Stimulated activated CD8-positive, alpha-beta memory T cell treated with anti-CD3 and anti-CD28 coated beads, Interleukin-2, amount 100 ng/mL, for 1 hour (primary cell): ENCODE measurements at places on chromosomes 4 and X.

DNA sequence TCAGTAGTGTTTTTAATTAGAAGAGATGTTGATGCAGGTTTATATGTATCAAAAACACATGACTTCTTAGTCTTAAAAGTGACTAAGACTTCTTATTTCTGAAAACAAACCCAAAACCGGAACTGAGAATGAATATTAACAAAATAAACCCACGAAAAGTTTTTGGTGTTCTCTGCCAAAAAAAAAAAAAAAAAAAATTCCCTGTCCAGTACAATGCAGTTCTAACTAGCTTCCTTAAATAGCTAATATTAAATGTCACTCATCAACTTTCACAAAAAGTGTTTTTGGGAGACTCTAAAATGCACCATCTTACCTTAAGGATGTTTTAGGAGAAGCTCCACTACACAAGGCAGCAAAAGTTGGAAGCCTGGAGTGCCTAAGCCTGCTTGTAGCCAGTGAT, 2.0 kb downstream of the ANKRD37 start:
- DNase-seq, result no peak

GRCh38 chrX:74420196-74421035, 877 bp upstream of the SLC16A2 start:
- DNase-seq, result no peak

DNA sequence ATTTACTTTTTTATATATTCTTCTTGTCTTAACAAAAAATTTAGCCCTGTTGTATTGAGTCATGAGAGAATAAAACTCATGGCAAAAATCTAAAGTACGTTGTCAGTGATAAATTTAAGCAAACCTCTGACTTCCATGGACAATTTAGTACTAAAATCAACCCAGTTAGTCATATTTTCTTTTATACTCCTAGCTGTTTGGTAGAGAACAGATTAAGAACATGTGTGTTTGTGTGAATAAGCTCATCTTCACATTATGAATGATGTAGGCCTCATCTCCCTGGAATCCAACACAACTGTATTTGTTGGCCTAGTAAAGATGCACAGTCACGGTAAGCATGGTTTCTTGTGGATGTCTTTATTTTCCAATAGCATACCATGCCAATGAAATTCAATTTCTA, 40.8 kb upstream of the FAM47B start:
- DNase-seq, result no peak

DNA sequence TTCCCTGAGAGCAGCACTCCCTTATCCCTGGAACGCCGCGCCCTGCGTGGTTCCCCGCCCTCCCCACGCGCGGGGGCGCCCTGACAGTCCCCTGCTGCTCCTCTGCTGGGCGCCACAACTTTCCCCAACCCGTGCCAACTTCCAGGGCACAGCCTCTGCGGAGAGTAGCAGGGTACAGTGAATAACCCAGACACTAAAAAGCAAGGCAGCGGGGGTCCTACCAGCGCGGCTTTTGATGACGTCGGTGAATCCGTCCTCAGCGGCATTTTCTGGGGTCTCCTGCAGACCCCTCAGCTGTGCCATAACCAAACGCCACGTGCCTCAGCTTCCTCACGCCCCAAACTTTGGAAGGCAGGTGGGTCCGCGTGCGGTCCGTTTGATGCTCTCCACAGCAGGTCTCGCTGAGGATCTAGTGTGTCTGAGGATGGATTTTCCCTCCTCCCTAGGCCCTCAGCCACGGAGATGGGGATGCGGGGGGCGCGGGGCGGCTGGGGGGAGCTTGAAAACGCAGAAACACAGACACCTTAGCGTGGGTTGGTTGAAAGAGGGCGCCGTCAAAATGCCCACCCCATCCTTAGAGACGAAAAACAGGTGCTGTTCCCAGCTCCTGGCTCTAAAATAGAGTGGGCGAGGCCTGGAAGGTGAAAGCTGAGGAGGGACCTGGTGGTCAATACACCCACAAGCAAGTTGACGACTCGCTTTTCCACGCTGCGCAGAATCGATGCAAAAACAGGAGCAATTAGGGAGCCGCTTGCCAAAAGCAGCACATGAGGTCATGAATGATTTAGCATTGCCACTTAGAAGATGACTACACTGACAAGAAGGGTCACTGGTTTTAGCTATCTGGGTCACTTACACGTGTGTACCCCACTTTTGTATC, 405.6 kb downstream of the FAM47A start:
- DNase-seq, result no peak

DNA sequence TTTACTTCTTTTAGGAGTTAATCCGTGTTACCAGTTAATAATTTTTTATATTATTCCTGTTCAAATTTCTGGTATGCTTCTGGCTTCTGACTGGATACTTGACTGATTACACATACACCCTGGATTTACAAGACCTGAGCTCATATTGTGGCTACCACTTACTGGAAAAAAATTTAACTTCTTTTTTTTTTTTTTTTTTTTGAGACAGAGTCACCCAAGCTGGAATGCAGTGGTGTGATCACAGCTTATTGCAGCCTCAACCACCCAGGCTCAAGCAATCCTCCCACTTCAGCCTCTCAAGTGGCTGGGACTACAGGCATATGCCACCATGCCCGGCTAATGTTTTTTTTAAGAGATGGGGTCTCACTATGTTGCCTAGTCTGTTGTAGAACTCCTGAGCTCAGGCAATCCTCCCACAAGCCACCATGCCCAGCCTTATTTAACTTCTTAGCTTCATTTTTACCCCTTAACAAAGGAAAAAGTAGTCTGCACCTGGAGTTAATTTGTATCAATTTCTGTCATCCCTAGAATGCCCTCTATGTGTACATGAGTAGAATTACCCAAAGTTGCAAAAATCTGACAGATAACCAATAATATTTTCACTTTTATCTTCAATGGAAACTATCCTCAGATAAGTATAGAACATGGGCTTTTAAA, 50.3 kb downstream of the TMEM165 start:
- DNase-seq, result no peak

DNA sequence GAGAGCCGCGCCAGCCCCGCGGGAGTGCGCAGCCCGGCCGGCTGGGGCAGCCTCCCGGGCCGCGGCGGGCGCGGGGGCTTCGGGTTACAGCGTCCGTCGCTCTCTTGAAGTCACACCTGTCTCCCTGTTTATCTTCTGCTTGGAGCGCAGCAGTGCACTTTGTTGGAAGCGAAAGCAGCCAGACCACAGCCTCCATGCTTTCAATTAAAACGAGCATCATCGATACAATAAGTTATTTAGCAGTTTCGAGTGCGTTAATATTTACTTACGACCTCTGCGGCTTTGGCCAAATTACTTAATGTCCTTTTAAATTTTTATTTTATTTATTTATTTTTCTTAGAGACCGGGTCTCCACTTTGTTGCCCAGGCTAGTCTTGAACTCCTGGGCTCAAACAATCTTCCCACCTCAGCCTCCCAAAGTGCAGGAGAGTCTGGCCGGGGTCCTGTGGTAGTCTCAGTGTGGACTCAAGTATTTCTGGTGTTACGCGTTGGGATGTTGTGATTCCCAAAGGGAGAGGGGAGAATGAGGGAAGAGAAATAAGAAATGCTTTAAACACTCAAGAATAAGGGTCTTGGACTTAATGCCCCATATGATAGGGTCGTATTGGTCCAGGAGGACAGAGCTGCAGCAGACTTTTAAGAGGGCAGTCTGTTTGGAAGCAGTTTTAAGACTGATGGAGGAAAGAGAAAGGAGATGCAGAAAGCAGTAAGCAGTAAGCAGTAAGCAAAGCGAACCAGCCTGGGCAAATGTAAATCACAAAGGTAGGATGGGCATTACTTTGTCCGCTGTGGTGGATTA, 504 bp upstream of the PDLIM3 start:
- no peak for DNase-seq

DNA sequence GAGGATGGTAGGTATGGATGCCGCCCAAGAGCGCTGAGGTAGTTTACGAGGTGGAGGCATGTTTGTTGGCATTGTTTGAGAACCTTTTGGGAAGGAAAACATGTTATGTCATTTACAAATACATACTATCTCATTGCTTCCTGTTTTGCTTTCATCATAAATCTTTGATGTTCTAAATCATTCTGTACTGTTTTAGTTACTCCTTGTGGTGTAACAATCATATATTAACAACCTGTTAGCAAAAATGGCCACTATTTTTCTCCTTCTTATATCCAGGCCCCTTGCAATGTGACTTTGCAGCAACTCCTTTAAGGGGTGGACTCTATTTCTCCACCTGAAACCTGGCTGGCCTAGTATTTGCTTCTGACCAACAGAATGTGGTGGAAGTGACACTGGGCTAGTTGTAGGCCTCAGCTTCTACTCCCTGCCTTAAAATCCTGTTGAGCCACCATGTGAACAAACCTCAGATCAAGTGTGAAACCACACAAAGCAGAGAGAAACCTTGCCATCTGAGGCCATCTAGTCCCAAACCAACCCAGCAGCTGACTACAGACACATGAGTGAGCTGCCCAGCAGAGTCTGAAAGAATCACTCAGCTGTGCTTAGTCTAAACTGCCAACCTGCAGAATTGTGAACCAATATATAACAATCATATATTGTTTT, 15.8 kb upstream of the CXorf38 start:
- DNase-seq, result no peak

DNA sequence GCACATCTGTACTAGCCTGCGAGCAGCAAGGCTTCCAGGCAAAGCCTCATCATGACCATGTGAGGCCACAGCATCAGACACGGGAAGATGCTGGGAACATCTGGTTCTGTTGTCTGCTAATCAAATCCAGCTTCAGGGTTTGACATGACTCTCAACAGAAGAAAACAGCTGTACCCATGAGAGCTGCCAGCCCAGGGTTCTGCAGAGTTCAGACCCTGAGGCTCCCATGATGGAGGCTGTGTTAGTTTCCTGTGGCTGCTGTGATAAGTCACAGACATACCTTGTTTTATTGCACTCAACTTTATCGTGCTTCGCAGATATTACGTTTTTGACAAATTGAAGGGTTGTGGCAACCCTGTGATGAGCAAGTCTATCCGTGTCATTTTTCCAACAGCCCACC, 37.5 kb downstream of the JAKMIP1 start:
- no peak for DNase-seq

GRCh38 chr4:109231331-109231730, 71.1 kb downstream of the COL25A1 start:
- DNase-seq, result no peak

- DNase-seq, result no peak
Measured at GRCh38 chr4:174449944-174450785, 72.1 kb downstream of the HPGD start.
